ENCODE measurements at places on chromosomes 7 and 10.
A peak's percentile ranks its signal among the peaks of the same experiment; 100 is the strongest.

DNA sequence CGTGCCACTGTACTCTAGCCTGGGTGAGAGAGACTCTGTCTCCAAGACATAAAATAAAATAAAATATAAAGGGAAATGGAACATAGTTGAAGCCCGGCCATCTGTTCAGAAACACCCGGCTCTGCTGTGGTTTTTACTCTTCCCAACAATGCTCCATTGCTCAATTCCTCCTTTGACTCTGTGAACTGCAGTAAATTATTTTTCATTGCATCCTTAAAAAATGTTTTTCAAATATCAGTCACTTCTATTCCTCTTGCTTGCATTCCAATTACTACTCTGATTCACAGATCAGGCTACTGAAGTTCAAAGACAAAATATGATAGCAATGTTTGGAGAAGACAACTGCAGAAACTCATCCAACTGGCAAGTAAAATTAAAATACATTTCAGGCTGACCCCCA, 983.0 kb downstream of the SORCS1 start:
- DNase-seq = peak; percentile 52

- peak; percentile 19 for DNase-seq
Measured at GRCh38 chr10:60962946-60963345, 19.0 kb upstream of the RHOBTB1 start.

DNA sequence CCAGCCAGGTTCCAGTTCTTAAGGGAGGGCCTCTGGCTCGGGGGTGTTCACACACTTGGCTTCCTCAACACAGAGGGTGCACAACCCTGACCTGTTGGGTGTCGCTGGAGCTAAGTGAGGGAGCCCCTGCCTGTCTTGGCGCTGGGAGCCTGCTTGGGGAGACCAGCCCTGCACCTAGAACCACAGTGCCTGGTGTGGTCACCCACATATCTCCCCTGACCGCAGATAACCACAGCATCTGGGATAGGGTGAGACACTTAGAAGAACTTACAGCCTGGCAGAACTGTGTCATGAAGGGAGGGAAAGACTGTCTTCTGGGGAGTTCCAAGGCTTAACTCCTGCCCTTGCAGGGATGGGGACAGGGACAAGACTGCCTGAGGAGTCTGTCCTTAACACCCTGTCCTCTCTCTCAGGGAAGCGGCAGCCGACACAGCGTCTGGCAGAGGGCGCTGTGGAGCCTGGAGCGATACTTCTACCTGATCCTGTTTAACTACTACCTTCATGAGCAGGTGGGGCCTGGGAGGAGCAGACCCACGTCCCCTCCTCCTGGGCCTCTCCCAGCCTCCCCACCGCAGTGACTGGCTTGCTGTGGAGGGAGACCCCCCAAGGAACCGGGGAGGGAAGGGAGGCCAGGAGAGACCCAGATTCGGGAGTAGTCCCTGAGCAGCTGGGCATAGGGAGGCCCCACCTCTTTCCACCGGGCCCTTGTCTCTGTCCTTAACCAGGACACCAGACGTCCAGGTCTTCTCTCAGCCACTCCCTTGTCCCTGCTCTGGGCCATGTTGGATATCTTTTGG, 59.0 kb downstream of the PALD1 start:
- no peak for DNase-seq

DNA sequence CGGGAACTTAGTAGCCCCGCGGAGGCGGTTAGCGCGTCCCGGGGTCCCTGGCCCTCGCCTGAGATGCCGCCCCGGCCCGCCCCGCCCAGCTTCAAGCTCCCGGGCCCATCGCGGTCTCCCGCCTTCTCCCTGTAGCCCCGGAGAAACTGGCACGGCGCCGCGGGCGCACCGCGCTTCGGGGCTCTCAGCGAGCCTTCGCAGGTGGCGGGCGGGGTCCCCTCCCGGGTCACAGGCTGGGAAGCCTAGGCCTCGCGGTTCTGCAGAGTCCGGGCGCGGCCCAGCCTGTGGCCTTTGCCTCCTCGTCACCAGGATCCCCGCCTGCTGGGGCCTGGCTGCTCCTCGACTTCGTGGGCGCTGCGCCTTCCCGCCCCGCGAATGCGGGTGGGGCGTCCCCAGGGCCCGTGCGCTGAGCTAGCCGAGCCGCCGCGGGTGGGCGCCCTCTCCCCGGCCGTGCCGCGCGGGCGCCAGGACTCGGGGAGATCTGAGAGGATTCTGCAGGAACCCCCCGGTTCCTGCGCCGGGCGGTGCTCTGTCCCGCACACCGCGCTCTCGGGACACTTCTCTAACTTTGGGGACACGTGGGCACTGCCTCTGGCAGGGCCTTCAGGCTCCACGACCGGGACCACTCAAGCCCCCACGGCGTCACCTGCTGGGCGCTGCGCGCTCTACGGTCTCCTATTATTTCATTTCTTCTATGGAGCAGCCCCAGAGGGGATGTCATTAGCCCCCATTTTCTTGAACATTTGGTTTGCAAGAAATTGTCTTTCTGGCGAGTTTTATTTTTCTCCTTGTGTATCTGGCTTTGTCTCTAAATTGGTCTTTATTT, 682 bp upstream of the RGS10 start:
- peak; percentile 54 for DNase-seq

DNA sequence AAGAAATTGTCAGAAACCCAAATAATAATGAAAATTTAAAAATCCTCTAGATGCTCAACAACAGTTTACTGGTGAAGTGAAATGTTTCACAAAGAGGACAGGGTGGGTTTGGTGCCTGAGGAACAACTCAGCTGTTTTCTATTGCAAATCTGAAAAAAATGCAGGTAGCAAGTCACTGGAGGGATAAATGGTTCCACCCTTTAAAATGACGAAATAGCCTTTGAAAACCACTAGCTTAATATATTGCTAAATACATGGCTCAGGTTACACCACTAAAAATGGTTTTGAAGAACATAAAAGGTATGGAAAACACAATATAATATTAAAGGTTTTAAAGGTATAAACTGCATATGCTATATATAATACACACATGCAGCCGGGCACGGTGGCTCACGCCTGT, 69.5 kb downstream of the LMBR1 start:
- peak; percentile 45 for DNase-seq

GRCh38 chr10:100997360-100998182, 2.0 kb upstream of the LZTS2 start:
- DNase-seq = peak; percentile 74

DNA sequence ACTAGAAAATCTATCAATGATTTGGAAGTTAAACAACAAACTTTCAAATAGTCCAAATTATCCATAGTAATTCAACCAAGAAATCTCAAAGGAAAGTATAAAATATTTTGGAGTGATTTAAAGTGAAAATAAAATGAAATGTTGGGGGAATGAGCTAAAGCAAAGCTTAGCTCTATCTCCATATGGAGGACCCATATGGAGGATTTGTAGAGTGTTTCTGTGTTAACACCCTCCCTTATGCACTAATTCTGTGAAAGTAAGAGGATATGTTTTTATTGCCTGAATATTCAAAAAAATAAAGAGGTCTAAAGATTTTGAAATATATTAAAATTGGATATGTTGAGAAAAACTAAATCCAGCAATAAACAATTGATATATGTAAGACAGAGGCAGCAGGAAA, 31.6 kb downstream of the CDC14C start:
- DNase-seq = no peak

DNA sequence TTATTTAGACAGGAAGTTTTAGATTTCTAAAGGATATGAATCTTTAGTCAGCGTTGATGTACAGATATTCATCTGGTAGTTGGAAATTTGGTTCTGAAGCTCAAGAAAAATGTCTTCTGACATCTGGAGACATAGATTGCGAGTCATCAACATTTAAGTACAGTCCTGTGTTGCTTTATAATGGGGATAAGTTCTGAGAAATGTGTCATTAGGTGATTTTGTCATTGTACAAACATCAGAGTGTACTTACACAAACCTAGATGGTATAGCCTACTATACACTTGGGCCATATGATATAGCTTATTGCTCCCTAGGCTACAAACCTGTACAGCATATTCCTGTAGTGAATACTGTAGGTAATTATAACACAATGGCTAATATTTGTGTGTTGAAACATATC, 49.6 kb upstream of the UBN2 start:
- DNase-seq = peak; percentile 25

GRCh38 chr10:119303886-119304285, 96.5 kb downstream of the GRK5 start:
- no peak for DNase-seq

DNA sequence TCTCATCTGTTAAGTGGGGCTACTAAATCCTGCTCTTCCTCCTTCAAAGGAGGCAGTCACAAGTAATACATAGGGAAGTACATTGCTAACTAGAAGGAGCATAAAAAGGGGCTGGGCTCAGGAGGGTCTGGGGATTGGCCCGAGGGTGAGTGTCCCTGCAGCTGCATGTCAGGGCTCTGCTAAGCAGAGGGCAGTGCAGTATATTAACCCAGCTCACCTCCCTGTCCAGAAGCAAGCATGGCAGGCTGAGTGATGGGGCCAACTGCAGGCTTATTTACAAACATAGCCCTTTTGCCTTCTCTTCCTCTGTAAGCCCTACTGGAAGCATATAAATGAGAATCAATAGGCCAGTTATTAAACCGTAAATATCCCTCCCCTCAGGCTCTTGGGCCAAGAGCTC, 143.2 kb upstream of the PCBD1 start:
- DNase-seq = no peak

GRCh38 chr7:116340201-116340847, 130.0 kb downstream of the TES start:
- DNase-seq = peak; percentile 35

GRCh38 chr10:124181656-124182055, 88.3 kb upstream of the CHST15 start:
- DNase-seq = no peak

GRCh38 chr7:913736-914520, 37.6 kb downstream of the GET4 start:
- no peak for DNase-seq

- DNase-seq = peak; percentile 97
Measured at GRCh38 chr10:93465806-93466675, 16.1 kb downstream of the MYOF start.

DNA sequence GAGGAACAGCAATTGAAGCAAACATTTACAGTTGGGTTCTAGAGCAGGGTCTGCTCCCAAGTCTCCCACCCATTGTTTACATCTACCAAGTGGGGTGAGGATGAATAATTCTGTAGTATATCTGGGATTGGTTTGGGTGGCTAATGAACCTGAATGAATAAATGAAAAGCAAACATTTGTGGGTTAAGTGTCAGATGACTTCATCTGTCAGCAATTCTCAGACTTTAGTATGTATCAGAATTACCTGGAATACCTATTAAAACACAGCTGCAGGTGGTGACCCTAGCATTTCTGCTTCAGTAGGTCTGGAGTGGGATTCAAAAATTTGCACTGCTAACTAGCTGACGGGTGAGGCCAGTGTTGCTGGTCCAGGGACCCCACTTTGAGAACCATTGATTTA, 18.0 kb upstream of the NPVF start:
- no peak for DNase-seq

DNA sequence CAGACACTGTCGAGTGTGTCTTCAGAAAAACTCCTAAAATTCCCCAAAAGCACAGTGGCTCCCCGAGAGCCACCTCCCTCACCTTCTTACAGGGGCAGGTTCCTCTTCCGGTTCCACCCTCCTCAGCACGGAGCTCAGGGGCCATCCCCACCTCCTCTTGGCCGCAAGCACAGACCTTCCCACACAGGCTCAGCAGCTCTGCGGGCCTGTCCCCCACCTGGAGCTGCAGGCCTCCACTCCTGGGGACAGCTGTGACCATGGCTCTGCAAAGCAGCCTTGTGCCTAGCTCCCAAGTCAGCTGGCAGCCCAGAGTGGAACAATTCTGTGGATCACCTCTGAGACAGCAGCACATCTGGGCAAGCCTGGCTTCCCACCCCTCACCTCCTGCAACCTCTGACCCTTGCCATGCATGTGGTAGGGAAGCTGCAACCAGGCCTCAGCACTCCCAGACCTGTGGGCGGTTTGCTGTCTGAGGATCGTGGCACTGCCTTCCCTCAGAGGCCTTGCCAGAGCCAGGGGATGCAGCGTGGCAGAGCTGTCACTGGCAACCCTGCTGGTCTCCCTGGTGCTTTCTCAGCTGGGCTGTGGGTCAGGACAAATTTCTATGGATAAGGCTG, 79.7 kb downstream of the ALOX5 start:
- DNase-seq = no peak

GRCh38 chr7:130293521-130293920, 560 bp downstream of the CPA4 start:
- DNase-seq = no peak

DNA sequence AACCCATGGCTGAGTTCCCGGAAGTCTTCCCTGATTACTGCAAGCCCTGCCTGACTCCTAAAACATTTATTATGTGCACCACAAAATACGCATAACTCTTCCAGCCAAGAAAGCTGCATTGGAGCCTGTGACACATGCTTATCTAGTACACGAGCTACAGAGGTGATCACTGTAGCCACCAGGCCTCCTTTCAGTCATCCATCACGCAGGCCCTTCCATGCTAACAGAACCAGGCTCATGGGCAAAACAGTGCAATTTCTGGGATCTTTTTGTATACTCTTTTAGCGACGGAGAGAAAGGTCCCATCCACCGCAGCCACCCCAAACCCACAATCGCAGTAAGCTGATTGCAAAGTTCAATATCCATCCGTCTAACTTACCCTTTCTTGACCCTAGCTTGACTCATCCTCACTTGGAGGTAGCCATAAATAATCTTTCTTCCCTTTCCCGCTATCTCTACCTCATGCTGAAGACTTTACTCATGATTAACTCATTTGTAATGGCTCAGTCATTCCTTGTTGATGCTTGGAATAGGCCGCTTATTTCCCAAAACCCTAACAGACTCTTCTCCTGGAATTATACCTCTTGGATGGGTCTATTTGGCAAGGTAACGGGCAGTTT, 1203.5 kb downstream of the TYW1 start:
- no peak for DNase-seq

DNA sequence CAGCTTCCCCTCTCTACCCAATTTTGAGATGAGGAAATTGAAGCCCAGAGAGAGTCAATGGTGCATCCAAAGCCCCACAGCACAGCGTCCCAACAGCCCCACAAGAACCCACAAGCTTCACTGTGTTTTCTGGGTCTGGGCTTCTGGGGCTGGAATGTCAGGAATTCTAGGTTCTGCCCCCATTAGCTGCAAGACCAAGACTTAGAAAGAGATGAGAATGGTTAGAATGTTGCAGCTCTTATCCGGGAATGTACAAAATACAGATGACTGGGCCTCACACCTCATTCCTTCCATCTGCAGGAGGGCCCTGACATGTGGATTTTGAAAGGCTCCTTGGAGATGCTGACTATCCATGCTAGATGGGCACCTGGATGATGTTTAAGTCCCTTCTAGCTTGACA, 6.0 kb upstream of the SGPL1 start:
- no peak for DNase-seq

DNA sequence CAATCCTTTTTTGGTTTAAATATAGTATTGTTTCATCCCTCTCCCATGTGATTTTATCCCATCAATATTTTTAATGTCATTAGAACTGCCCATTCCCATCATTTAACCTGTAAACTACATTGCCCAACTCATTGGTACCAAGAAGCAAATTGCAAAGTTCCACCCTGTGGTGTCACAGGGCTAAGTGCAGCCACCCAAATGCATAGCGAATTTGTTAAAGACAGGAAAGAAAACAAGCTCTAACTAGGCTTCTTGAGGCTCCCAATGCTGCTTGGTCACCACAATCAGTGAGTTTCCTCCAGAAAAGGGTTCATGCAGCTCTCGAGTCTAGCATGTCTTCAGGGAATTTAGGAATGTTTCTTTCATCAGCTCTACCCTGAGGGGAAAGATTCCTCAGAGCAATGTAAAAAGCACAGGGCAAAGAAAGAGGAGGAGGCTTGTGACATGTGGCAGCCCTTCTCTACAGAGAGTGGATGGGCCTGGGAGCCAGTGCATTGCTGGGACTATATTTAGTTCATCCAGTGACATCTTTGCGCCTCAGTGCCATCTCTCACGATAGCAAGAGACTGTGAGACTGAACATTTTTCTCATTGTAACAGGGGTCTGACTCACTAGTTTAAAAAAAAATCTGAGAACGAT, 58.1 kb downstream of the CAV1 start:
- DNase-seq = peak; percentile 89

GRCh38 chr10:49407552-49408137, 11.8 kb upstream of the DRGX start:
- DNase-seq = peak; percentile 72
